ENCODE measurements at places on chromosomes 4 and X.

- DNase-seq: no peak
Observed at GRCh38 chr4:157421365-157421764, 200.8 kb downstream of the GRIA2 start.

GRCh38 chr4:182310962-182311361, 67.8 kb downstream of the TENM3 start:
- DNase-seq: no peak

GRCh38 chr4:69467797-69468196, 27.9 kb downstream of the UGT2B4 start:
- DNase-seq: no peak

GRCh38 chrX:133151336-133151735, 54.4 kb upstream of the USP26 start:
- DNase-seq: no peak

DNA sequence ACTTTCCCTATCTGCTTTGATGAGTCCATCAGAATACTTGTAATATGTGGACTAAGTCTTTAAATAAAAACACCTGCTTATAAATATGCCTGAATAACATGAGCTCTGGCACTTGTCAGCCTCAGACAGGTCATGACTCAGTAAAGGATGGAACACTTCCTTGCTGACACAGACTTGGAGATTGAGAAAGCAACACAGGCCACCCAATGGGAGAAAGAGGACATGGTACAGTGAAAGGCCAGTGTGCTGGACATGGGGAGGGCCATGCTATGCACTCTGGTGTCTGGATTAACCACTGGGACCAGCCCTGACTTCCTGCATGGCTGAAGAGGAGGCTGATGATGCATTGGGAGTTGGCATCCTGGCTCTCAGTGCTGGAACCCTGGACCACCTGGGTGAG, 149.5 kb downstream of the DHRSX start:
- DNase-seq: no peak

DNA sequence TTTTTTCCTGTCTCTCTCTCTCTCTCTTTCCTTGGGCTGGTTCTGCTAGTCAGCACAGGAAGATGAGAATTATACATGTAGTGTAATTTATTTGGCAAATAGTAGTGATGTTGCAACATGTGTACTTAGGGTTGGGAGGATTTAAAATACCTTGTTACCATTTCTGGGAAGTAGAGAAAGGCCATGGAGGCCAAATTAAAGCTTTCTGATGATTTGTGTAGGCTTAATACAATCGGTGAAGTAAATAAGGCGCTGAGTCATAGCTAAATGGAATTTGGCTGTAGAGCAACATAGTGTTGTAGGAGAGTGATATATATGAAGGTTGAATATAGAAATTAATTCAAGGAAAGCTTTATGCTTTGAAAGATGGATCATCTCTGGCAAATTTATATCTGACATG, 295.3 kb downstream of the GRID2 start:
- no peak for DNase-seq

- DNase-seq: no peak
Observed at GRCh38 chr4:13432453-13432852, 51.7 kb downstream of the RAB28 start.

GRCh38 chr4:184329659-184330400, 112.2 kb upstream of the ENPP6 start:
- no peak for DNase-seq

DNA sequence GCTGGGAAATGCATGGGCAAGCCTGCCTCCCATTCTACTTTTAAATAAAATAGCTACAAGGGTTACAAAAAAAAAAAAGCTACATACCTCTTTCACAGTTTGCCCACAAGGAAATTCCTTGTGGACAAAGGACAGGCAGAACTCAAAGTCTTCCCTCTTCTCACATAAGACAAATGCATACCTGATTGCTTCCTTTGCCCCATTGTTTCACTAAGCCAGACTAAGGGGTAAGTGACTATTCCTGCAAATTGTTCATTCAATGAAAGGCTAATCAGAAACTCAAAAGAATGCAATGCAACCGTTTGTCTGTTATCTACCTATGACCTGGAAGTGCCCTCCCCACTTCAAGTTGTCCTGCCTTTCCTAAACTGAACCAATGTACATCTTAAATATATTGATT, 780.6 kb downstream of the FAM133A start:
- DNase-seq: no peak

DNA sequence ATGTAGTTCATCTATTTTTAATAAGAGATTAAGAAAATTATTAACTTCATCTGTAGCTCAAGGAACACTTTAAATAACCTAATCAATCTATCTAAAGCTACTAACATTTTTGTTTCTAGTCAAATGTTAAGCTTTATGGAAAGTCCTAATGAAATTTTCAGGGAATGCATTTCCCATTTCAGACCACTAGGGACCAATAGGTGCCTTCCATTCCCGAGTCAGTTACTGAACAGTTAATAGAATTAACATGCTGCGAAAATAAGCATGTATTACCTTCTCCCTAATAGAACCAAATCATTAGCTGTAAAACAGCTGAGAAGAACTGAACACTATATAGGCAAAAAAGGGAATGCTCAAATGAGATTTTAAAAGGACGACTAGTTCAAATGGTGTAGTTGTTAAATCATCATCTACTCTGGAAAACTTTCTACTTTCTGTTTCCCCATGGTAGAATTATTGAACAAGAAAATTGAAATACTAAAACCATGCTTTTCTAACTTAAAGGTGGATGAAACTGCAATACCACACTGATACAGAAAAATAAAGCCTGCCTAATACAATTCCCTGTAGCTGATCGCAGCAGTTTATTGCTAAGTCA, 22.5 kb downstream of the STX18 start:
- DNase-seq: no peak

- DNase-seq: peak; percentile 5
Observed at GRCh38 chr4:155025762-155026457, 182.5 kb upstream of the NPY2R start.

DNA sequence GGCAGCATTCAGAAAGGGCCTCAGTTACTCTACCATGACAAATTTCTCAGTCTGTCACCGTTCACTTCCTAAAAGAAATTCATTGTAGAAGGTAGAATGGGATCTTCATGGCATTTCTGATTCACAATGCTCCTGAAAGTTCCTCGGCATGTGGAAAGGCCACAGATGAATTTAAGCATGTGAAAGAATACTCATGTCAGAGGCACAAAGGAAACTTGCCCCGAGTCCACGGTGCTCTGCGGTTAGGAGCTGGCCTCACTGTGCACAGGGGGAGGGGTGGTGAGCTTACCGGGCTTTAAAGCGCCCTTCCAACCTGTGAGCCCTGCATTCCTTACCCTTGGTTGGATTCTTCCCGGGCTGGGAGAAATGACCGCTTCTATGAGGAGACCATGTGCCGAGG, 9.3 kb downstream of the TKTL1 start:
- DNase-seq: no peak

- no peak for DNase-seq
Observed at GRCh38 chr4:2946812-2947600, 16.2 kb downstream of the NOP14 start.

- peak; percentile 26 for DNase-seq
Observed at GRCh38 chrX:6813836-6814370, 279.0 kb upstream of the VCX3A start.

- no peak for DNase-seq
Observed at GRCh38 chr4:25938787-25939186, 24.8 kb downstream of the SMIM20 start.

DNA sequence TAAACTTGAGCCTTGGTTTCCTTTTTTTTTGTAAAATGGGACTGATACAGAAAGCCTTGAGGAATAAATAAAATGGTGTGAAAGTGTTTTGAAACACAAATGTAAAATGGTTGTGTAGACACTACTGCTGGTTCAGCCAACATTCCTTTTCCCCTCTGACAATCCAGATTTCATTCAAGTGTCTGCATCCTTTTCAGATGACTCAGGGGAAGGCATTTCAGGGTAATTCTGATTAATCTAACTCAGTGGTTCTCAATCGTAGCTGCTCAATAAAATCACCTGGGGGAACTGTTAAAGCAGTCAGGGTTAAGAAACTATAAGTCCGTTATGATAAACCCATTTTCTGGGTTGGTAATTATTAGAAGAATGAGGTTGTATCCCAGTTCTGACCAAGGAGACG, 4.6 kb downstream of the ARHGAP10 start:
- DNase-seq: no peak

DNA sequence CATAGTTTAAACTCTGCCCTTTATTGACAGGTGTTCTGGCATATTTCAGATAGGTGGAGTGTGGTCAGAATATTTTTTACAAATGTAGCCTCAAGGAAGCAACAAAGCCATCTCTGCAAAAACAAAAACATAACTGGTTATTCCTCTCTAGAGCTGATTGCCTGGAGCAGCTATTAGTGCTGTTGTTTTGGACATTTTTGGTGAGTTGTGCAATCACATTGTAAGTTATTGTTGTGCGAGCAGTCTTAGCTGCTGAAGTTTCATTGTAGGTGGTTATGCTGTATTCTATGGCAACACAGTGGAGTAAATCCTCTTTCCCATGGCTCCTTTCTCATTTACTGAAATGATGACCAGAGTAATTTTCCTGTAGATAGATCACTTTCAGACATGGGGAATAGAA, 1413.0 kb downstream of the PCDH7 start:
- DNase-seq: no peak

DNA sequence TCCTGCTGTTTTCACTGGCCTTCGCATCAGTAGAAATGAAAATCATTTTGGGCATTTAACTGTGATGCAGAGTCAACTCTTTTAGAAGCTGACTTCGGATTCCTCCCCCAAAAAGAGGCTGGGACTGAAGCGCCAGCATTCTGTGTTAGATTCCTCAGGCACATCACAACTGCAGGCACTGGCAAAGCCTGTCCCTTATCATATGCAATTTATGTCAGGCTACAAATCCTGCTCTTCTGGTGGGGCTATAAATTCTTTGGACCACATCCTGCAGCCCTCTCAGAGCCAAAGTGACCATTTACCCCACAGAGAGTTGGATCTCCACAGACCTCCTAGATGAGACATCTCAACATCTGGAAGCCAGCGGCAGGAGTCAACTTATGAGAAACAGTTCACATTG, 138.4 kb downstream of the CBR4 start:
- no peak for DNase-seq

- DNase-seq: no peak
Observed at GRCh38 chr4:121096191-121096590, 23.9 kb upstream of the NDNF start.

GRCh38 chr4:99149426-99150019, 5.4 kb upstream of the ADH4 start:
- DNase-seq: peak; percentile 15

- no peak for DNase-seq
Observed at GRCh38 chr4:77176640-77177039, 19.6 kb downstream of the CCNG2 start.

- no peak for DNase-seq
Observed at GRCh38 chr4:142719854-142720541, 126.1 kb downstream of the INPP4B start.

- no peak for DNase-seq
Observed at GRCh38 chr4:15995826-15996225, 32.9 kb upstream of the FGFBP2 start.

- no peak for DNase-seq
Observed at GRCh38 chr4:16113741-16114140, 29.9 kb upstream of the PROM1 start.

GRCh38 chrX:53251307-53251706, 26.3 kb upstream of the KDM5C start:
- no peak for DNase-seq

DNA sequence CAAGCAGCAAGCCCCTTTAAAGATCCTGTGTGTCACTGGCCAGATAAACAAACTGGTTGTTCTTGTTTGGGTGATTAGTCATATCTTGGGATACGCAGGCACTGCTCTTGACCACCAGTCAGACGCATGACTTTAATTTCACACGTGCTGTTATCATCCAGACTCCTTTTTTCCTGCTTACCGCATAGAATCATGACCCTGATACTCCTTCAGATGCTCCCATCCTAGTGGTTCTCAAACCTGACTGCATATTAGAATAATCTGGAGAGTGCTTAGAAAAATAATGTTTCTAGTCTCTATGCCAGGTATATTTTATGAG, 78.8 kb downstream of the CLDN22 start:
- no peak for DNase-seq
